ENCODE measurements at places on chromosomes 6 and 20.

DNA sequence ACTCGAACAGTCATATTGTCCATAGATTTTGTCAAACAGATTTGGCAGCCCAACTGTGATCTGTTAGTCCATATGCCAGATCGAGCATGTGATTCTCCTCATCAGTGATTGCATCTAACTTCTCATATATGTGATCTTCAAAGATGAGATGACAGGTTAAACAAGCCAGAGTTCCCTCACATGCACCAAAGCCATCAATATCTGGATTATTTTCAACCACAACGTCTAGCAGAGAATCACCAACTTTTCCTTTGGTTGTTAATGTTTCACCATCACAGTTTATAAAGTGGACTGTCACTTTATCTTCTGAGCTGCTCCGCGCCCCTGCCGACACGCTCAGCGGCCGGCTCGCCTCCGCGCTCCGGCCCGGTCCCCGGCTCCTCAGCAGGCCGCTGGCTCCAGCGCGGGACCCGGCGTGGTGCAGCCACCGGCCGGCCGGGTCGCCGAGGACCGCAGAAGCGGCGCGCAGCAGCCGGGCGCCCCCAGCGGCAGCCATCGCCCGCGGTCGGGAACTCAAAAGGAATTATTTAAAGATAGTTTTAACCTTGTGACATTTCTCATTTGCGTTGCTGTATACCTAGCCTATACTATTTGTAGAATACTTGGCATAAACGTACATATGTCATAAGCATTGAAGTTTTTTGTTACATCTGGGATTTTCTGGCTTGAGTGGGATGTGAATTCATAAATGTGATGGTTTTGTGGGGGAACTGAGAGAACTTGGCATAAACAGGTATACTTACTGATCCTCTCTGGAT lies 40.1 kb upstream of the DYNLRB1 start:
- DNase-seq: no peak

GRCh38 chr20:34472246-34472925 lies 43.8 kb upstream of the DYNLRB1 start:
- DNase-seq: no peak

DNA sequence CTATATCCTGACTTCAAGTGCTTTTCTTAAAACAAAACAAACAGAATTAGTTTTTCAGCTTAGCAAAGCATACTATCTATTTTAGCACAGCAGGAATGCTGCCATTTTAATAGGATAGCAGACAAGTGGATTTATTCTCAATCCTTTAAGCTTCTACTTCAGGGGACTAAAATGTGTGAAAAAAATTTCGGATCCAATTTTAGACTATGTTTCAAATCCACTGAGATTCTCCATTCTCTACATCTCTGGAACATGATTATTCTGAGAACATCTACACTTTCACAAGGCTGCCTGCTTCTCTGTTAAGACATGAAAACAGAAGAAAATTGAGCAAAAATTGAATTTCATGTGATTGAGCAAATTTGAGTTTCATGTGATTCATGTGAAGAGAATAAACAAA lies 1321.3 kb downstream of the HACE1 start:
- no peak for DNase-seq

DNA sequence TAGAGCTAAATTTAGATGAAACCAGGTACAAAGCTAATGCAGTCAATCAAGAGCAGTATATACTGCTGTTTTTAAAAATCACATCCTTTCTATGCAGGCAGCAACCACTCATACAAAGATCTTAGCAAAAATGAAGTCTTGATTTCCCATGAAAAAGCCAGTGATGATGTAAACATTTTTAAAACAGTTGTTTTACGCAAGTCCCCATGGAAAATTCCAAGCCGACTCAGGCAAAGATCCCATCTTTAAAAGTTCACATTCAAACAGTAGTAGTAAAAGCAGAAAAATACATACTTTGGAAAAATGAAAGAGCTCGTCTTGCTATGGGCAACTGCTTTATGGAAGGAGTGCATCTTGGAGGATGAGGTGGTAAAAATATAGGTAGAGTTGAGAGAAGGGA lies 84.0 kb downstream of the RCAN2 start:
- DNase-seq: no peak

DNA sequence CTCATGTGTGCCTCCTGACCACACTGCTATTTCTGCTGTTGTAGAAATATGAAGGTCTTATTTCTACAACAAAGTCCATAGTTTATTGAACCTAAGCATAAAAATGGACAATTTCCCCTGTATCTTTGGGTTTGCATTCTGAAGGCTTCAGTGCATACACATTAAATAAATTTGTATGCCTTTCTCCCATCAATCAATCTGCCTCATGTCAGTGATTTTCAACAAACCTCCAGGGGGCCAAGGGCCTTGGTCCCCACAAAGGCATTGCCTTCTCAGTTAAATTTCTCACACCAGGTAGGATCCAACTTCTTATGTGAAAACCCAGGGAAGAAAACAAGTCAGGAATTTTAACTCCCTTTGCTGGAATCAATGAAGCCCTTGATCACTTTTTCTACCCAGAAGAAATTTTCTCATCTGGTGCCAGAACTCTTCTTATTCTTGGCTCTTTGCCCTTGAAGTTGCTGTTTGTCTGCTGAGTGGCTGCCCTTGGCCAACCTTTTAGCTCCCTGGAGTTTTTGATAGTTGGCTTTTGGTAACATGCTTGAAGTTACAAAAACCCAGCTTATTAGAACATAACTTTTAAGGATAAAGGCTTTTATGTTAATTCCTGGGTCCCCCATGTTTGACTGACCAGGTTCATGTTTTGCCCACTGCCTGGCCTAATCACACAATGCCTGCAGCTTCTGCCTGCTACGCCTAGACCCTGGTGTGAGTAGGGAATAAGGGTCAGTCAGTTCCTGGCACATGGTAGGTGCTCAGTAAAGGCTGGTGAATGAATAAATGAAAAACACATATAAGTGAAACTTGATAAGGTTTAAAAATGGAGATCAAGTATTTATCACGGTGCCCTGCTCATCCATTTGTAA lies 37.0 kb downstream of the SHLD1 start:
- DNase-seq: no peak

- DNase-seq: no peak
Measured at GRCh38 chr6:22113026-22113766, 183.6 kb downstream of the PRL start.

- DNase-seq: no peak
Measured at GRCh38 chr6:149331043-149331807, 13.7 kb downstream of the TAB2 start.

DNA sequence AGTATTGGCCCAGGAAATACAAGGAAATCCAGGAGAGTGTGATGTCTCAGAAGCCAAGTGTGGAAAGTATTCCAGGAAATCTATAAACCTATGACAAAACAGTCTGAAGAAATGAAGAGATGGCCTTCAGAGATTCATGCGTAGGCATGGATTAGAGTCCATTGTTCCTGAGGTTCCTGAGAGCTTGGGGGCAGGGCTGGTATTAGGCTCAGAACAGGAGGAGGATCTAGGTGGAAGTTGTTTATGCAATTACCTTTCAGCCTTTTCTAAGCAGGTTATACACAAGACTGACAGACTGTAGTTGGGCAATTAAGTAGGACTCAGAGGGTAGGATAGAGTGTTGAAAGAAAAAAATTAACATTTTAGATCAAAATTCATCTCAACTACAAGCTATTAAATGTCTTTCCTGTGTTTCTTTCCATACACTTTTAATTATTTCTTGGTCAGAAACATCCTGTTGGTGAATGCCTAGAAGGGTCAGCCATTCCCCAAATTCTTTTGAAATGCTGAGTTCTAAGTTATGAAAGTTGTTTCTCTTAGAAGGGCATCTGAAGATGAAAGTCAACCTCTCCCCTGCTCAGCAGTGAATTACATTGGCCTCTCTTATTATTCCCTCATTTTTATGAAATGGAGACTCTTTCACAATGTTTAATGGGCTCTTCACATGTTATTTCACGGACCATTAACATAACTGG lies 201.2 kb upstream of the MYLIP start:
- DNase-seq: no peak

DNA sequence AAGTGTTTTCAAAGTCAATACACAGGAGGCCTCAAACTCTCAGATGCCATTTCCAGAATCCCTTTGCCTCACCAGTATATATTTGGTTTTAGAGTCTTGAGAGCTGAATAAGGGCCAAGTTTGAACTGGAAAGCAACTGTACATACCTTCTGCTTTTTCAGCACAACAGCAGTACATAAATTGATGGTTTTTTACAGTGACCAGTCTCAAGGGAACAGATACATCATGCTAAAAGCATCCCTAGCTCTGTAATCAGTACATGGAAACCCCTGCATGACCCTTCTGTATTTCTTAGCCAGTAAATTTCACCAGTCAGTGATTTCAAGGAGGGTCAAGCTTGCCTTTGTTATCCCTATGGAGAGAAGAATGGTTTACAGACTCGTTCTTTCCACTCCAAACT lies 40.6 kb upstream of the ECHDC1 start:
- no peak for DNase-seq

Data from stimulated activated CD4-positive, alpha-beta T cell treated with anti-CD3 and anti-CD28 coated beads, TNF-alpha, amount 100 ng/mL, for 4 hours (primary cell).